Mesendoderm (in vitro differentiated cells): ENCODE measurements at places on chromosomes 12 and 14.

DNA sequence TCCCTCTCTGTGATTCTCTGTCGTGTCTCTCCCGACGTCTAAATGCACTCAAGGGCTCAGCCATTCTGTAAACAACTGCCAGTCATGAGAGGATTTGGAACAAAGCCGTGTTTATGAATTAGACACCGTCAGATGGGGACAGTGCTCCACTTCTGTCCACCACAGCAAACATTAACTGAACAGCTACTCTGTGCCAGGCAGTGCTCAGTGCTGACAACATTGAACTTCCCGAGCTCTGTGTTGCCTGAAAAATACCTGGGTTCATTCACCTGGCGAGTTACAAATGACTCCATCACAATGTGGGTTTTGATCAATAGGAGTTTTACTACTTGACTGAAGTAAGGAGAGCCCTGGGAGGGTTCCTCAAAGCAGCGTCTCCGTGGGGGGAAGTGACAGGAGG is 139.3 kb downstream of the GLT1D1 start:
- DNase-seq: no peak

GRCh38 chr14:50381823-50382287 is 14.8 kb downstream of the CDKL1 start:
- DNase-seq: no peak

DNA sequence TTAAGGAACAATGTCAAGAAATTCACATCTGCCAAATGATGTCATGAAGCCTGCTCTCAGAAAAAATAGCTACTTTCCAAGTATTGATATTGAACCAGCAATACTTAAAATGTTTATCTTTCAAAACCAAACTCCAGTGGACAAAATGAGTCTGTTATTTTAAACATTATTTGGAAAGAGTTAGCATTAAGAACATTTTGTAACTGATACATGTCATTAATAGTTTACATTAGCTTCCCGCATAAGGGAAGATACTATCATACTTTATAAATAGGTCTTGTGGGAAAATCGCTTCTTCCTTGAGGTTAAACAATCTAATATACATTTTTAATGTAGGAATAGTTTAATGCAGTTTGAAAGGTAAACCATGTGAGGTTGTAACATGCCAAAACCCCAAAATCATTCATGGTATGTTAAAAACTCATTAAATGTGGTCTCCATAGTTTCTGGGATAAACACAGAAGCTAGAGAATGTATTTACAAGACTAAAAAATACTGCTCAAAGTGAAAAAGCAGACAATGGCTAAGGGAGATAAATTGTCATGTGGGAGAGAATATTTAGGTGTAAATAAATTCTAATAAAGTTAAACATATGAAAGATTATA is 73.4 kb upstream of the ATP2B1 start:
- no peak for DNase-seq

GRCh38 chr14:54348001-54348611 is 48.7 kb upstream of the CDKN3 start:
- peak; percentile 75 for DNase-seq
